ENCODE measurements at places on chromosomes 7 and 10.
A peak's percentile ranks its signal among the peaks of the same experiment; 100 is the strongest.

DNA sequence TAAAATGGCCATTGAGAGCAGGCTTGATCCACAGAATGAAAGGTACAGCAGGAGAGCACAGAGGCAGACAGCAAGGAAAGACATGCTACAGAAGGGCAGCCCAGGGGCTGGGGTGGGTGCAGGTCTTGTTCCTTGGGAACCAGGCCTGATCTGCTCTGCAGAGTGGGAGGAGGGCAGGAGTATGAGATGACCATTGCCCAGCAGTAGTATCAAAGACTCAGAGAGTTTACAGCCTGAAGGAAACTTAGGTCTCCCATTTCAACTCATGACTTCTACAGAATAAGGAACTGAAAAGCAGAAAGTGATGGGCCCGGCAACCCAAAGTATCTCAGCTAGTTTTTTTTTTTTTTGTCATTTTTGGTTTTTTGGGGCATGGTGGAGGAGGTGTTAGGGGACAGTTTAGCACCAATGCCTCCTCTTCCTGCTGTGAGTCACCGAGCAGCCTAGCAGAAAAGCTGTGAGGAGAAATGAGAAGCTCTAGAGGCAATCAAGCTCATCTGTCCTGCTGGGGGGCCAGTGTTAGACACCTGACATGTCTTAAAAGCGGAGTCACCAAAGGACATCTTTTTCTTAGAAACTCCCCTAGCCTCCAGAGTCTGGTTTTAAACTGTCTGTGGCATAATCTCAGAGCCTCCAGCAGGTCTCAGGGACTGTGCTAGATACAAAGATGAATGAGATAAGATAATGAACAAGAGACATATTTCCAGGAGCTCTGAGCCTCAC, 34.3 kb upstream of the HERPUD2 start:
- H3K36me3 ChIP-seq: no peaks in the 10 kb centered on the region
- H3K27me3 ChIP-seq: no peaks in the 10 kb centered on the region
- peaks cover 7% of the 10 kb centered on the region for H3K4me1 ChIP-seq
- DNase-seq: no peak

DNA sequence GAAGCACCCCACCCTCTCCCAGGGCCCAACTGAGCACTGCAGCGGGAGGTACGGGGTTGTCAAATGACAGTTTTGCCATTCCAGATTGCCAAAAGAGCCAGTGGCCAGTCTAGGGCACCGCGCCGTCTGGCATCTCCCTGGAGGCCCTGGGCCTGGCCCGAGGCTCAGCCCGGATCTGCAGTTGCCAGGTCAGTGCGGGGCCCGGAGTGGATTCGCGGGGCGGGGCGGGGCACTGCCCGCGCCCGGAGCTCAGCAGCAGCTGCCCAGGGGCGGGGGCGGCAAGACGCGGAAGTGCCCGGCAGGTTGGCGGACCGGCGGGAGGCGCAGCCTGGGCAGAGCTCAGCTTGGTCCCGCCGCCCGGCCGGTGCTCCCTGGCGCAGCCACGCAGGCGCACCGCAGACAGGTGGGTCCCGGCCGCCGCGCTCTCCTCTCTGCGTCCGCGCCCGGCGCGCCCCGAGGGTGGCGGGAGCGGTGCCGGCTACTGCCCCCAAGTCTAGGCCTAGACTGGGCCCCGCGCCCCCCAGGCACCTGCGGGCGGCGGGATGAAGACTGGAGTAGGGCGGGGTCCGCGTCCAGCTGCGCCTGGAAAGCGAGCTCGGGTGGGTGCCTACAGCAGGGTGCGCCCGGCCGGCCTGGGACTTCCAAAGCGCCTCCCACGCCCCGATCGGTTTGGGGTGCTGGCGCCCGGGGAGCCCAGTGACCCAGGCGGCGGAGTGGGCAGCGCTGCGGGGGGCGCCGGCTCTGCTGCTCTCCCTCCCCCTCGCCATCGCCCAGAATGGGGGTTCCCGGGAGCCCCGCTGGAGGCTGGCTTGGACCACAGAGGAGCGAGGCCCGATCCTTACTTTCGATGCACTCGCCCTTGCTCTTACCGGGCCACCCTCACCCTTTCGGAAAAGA, at the start of gene IRF5:
Gene IRF5, plus strand, starts transcription at position 281 of the 897 bp plus-strand sequence. CDS start 4,155 bp downstream, outside the sequence.
- H3K36me3 ChIP-seq: no peaks in the 10 kb centered on the region
- DNase-seq: peak; percentile 78
- H3K27me3 ChIP-seq: peaks cover 16% of the 10 kb centered on the region
- H3K4me3 ChIP-seq: peak within 1 kb of the TSS; percentile 72
- H3K27ac ChIP-seq: peak within 1 kb of the TSS; percentile 60
- H3K4me1 ChIP-seq: peaks cover 27% of the 10 kb centered on the region

GRCh38 chr7:13028036-13028824, 340.8 kb downstream of the ARL4A start:
- H3K27me3 ChIP-seq: no peaks in the 10 kb centered on the region
- peak overlapping the region; percentile 53 for H3K27ac ChIP-seq
- H3K4me1 ChIP-seq: peaks cover 14% of the 10 kb centered on the region
- no peak overlapping the region for H3K4me3 ChIP-seq

- no peak overlapping the region for H3K27ac ChIP-seq
- no peaks in the 10 kb centered on the region for H3K27me3 ChIP-seq
- no peak for DNase-seq
- no peaks in the 10 kb centered on the region for H3K36me3 ChIP-seq
- peaks cover 13% of the 10 kb centered on the region for H3K4me1 ChIP-seq
These were observed 736.9 kb downstream of the PARD3 start for GRCh38 chr10:34078017-34078744.

DNA sequence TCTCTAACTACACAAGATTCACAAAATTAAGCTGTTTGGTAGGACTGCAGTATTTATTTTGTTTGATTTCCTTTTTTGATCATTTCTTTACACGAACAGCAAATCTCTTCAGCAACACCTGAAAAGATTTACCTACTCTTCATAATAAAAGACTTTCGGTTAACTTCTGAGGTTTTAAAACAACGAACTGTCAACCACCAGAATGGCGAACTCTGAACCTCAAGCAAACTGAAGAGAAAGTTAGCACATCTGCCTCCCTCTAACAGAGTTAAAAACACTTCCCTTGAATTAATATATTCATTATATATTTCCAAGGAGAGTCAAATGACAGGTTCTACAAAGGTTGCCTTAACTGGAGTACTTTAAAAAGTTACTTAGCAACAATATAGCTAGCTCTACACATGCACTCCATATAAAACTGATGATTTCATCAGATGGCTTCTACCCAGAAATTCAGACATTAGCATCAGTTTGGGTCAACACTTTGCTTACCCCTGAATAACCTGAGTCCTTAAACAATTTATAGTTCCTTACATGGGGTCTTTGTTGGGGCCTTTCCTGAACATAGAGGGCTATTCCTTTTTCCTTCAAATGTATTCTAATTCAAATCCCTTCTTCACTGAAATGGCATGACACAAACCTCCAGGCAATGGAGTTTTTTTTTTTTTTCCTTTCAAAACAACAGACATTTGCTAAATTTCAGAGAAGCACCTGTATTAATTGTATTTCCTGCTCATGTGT, 118.3 kb downstream of the SEM1 start:
- no peak overlapping the region for H3K4me3 ChIP-seq
- H3K27ac ChIP-seq: no peak overlapping the region
- H3K27me3 ChIP-seq: peaks cover 8% of the 10 kb centered on the region
- no peak for DNase-seq
- H3K4me1 ChIP-seq: no peaks in the 10 kb centered on the region

GRCh38 chr10:108560488-108560887, 1362.8 kb downstream of the XPNPEP1 start:
- H3K27me3 ChIP-seq: no peaks in the 10 kb centered on the region
- H3K4me3 ChIP-seq: no peak overlapping the region
- no peak overlapping the region for H3K27ac ChIP-seq
- DNase-seq: no peak

GRCh38 chr10:48611133-48611532, 6.3 kb upstream of the ARHGAP22 start:
- H3K27ac ChIP-seq: no peak overlapping the region
- H3K27me3 ChIP-seq: peaks cover 8% of the 10 kb centered on the region
- no peak overlapping the region for H3K4me3 ChIP-seq

DNA sequence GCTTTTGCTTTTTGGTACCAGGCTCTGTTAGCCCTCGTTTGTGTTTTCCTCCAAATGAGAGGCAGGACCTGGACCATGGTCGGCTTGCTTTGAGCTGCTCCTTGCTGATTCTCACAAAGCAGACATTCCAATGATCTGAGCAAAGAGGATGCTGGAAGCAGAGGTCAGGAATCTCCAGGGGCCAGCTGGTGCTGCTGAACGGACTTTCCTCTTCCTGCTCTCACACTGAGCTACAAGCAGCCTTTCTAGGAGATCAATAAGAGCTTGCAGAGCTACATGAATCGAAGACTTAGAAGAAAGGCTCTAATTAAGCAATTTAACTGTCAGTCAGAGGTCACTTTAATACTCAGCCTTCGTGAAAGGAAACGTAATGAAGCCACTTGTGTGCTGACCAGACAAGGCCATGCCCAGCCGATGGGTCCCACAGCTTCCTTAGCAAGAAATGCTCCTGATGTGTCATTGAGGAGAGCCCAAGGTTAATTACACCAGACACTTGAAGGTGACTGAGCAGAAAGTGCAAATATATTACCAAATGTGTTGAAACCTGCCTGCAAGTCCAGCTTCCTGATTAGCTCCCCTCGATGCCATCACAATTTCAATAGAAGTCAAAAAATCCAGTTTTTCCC, 151.3 kb upstream of the RSU1 start:
- peaks cover 32% of the 10 kb centered on the region for H3K4me1 ChIP-seq
- no peak overlapping the region for H3K4me3 ChIP-seq
- no peaks in the 10 kb centered on the region for H3K36me3 ChIP-seq
- no peaks in the 10 kb centered on the region for H3K27me3 ChIP-seq
- peak overlapping the region; percentile 38 for H3K27ac ChIP-seq
- DNase-seq: no peak

GRCh38 chr7:49151146-49151545, 226.8 kb downstream of the CDC14C start:
- no peaks in the 10 kb centered on the region for H3K4me1 ChIP-seq
- H3K36me3 ChIP-seq: no peaks in the 10 kb centered on the region
- no peaks in the 10 kb centered on the region for H3K27me3 ChIP-seq
- no peak for DNase-seq
- H3K27ac ChIP-seq: no peak overlapping the region
- H3K4me3 ChIP-seq: no peak overlapping the region

DNA sequence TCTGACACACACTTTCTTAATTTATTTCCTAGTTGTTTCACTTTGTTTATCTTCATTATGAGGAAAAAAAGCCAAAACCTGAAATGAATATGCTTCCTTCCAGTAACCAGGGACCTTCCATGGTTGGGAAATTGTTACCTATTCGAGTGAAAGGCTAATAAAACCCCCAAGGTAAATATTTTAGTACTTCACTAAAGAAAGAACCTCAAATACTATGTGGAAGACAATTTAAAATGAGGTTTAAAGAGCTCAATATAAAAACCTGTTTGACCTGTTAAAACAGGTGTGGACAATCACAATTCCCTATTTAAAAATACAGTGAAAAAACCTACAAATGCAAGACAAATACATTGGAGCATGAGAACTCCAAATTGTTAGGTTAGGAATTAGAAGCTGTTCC, 192.6 kb downstream of the CFTR start:
- H3K27ac ChIP-seq: peak overlapping the region; percentile 59
- peaks cover 14% of the 10 kb centered on the region for H3K4me1 ChIP-seq
- no peak overlapping the region for H3K4me3 ChIP-seq
- H3K36me3 ChIP-seq: no peaks in the 10 kb centered on the region

DNA sequence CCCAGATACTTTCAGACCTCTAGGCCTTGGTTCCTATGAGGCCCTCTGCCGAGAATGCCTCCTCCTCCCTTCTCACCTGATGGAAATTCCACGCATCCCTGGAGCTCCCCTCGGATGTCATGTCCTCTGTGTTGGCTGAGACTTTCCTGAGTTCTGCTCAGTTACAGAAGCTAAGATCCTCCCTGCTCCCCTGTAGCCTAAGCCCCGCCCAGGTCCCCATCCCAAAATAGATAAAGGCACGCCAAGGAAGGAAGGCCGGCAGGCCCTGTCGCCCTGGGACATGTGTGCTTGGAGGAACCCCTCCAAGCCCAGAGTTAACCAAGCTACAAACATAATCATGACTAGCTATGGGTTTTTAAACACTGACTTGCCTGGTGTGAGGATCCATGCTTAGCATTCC, 123.5 kb downstream of the SORBS1 start:
- no peak for DNase-seq
- no peaks in the 10 kb centered on the region for H3K4me1 ChIP-seq
- no peaks in the 10 kb centered on the region for H3K27me3 ChIP-seq
- no peak overlapping the region for H3K27ac ChIP-seq
- H3K36me3 ChIP-seq: peaks cover 16% of the 10 kb centered on the region
- no peak overlapping the region for H3K4me3 ChIP-seq

DNA sequence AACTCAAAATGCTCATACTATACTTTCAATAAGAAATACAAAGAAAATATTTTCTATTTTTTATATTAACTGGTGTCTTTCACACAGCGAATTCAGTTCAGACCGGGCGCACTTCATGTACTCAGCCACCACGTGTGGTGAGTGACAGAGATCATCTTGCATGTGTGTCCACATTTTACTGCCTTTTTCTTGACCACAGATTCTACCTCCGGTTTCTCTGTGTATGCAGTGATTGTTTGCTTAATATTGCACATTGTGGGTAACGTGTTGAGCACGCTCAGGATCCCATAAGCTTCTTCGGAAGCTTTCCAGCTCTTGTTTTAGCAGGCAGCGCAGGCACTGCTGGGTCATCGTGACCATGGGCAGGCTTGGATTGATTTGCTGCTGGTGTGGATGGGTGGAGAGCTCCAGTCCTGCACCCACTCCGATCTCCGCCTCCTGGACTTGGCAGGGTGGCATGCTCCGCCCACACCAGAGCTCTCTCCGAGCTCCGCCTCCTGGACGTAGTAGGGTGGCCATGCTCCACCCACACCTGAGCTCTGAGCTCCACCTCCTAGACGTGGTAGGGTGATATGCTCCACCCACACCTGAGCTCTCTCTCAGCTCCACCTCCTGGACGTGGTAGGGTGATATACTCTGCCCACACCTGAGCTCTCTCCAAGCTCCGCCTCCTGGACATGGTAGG, 253.3 kb downstream of the DIP2C start:
- no peak for DNase-seq
- H3K4me3 ChIP-seq: no peak overlapping the region
- H3K4me1 ChIP-seq: no peaks in the 10 kb centered on the region
- no peaks in the 10 kb centered on the region for H3K27me3 ChIP-seq

DNA sequence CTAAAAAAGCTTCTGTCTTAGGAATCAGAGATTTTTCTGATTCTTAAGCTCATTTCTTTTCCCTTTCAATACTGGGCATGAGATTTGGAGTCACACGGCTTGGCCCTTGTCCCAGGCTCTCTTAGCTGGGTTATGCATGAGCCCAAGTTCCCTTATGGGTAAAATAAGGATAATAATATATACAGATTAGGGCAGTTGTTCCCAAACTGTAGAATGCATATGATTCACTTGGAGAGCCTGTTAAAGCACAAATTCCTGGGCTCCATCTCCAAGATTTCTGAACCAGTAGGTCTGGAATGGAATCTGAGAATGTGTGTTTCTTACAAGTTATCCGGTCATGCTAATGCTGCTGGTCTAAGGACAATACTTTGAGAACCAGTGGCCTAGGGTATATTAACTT, 154.0 kb downstream of the REEP3 start:
- no peaks in the 10 kb centered on the region for H3K36me3 ChIP-seq
- H3K27ac ChIP-seq: no peak overlapping the region
- no peaks in the 10 kb centered on the region for H3K27me3 ChIP-seq
- peaks cover 30% of the 10 kb centered on the region for H3K4me1 ChIP-seq
- no peak overlapping the region for H3K4me3 ChIP-seq

All from suprapubic skin (tissue), 4 donors.